ENCODE measurements at places on chromosomes 6 and 20.

DNA sequence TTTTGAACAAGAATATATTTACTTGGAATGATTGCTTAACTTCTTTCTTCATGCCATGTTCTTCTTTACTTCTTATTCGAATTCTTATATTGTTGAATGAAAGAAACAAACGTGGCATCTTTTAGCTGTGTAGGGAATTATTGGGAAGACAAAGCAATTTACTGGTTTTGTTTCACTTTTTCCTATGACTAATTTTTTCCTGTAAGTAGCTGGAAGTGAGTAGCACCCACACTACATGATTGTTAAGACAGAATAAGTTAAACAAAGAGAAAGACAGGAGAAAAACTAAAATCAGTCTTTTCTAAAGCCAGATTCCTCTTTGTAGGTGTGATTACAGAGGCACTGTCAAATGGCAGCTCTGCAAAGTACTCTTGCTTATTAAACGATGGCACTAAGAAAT, 593.4 kb downstream of the EYS start:
- peak; percentile 2 for DNase-seq

DNA sequence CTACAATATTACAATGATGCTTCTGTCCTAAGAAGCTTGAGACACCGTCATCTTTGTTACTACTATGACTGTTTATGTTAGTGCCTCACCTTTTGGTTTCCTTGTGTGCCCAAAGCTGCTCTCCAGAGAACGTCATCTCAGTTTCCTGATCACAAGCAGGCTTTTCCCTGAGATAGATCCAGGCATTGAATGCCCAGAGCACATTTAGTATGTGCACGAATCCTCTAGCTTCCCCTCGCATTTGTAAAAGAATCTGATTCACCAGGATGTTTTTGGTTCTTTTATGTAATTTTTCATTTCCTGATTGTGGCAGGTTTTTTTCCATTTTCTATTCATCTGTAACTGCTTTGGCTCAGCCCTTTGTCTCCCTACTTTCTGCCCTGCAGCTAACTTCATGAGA, 100.2 kb upstream of the TMEM181 start:
- no peak for DNase-seq

- DNase-seq = peak; percentile 32
These were observed 128.7 kb downstream of the RIN2 start for GRCh38 chr20:19886661-19887288.

DNA sequence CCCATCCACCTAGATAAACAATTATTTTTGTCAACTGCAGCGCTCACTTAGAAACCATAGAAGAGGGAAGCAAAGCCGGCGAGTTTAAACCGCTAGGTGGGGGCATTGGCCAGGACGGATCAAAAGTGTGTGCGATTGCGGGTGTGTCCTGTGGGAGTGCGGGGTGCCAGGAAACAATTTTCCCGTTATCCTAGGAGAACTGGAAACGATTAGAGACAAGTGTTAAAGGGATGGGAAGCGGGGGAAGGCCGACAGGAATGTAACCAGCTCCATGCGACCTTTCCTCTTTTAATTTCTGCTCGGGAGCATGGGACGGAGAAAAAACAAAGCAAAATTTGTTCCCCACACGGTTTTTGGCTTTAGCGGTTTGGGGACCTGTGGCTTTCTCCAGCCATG, 2.8 kb upstream of the HTR1B start:
- DNase-seq = peak; percentile 87

GRCh38 chr6:139030228-139030963, 1.9 kb downstream of the ABRACL start:
- DNase-seq = no peak

DNA sequence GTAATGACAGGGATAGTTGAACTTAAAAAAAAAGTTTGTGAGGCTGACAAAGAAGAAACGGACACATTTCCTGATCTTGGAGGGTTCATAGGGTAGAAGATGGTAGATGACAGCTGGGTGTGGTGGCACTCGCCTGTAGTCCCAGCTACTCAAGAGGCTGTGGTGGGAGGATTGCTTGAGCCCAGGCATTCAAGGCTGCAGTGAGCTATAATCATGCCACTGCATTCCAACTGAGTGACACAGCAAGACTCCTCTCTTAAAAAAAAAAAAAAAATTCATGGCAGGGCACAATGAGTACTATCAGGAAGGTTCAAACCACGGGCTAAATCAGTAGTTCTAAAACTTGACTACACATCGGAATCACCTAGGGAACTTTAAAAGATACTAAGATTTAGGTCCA, 2.0 kb upstream of the MICA start:
- peak; percentile 75 for DNase-seq

- no peak for DNase-seq
These were observed 191.6 kb upstream of the MOCS1 start for GRCh38 chr6:40125680-40126394.

- DNase-seq = no peak
These were observed 85.2 kb downstream of the CHD6 start for GRCh38 chr20:41532935-41533334.

- no peak for DNase-seq
These were observed 102.8 kb downstream of the ATXN1 start for GRCh38 chr6:16658348-16659034.

DNA sequence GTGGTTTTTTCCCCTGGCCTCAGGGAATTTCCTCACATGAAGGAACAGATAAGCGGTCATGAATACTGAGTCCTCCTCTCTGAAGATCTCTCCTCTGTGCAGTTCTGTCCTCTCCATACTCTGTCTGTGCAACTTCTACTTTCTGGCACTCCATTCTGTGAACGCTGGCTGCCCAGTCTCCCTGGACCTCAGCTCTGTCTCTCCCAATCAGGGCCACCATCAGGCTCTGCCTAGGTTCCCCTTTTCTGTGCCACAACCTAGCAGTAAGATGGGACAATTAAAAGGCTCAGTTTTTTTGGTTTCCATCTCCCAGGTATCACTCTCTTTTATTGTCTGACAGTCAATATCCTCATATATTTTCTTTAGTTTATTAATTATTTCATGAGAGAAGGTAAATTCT, 4.8 kb upstream of the ADGB start:
- DNase-seq = no peak

DNA sequence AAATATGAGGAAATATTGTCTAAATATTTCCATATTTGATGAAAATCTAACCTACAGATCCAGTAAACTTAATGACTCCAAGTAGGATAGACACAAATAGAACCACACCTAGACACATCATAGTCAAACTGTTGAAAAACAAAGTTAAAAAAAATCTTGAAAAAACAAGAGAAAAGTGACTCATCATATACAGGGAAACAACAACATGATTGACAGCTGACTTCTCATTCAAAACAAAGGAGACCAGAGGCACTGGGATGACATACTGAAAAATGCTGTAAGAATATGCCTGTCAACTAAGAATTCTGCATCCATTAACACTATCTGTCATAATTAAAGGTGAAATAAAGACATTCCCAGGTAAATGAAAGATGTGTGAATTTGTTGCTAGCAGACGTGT, 38.8 kb downstream of the BMP2 start:
- DNase-seq = no peak

- DNase-seq = peak; percentile 68
These were observed 36.4 kb upstream of the RPN2 start for GRCh38 chr20:37142708-37143107.

GRCh38 chr6:138569970-138570724, 70.9 kb upstream of the NHSL1 start:
- DNase-seq = peak; percentile 77

DNA sequence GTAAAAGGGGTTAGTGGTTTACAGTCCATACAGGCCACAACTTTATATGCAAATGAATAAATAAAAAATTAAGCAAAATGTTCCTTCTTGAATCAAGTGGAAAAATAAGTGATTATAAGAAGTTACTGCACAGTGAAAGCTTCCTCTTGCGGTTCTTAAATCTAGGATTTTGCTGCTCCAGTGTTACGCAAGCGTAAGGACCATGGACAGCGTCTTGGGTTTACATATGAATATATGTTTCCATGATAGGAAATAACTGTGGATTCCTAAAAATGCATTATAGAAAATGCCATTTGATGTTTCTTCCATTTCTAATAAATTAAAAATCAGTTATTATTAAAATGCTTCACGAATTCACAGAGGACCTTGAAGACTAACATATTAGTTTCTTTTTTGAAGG, 176.6 kb upstream of the POU3F2 start:
- peak; percentile 79 for DNase-seq

DNA sequence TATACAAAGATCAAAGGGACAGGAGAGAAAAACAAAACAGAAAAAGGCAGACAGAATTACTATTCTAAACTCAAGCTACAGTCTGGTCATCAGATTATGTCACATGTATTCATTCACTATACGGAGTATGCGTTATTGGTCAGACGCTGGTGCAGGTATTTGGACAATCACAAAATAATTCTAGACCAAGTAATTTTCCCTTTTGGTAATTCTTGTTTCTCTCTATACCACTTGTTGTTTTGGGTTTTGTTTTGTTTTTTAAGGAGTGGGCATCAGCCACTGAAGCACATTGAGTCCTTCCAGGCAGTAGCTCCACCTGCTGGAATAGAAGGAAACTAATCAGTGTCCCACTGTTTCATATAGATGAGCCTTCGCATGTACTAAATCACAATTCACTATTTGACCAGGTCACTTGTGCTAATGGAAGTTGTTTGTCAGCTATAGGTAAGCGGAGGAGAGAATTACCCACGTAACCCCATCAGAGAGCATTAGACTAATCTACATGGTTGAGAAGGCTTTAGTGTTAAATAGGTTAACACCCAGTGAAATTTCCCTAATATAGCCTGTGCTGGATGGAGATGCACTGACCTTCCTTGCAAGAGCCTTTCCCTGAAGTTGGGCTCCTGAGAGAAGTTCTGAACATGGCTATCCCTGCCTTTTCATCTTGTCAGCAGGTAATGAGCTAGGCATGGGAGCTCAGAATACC, 77.9 kb downstream of the TNFAIP3 start:
- DNase-seq = peak; percentile 57

DNA sequence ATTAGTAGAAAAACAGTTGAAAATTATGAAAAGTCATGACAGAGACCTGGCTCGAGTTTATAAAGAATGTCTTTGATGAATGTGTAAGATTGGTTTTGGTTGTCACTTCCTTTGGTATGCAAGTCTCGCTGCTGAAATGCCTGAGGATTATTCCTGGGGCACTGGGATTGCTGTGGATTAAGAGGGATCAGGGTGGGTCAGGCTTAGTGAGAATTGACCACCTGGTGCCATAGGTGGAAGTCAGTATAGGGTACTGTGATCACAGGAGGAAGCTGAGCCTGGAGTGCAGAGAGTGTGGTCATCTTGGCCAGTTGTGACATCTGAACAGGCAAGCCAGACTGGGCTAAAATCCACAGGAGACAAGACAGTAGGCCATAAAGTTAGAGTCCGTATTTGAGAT, 34.9 kb downstream of the CEP43 start:
- no peak for DNase-seq

DNA sequence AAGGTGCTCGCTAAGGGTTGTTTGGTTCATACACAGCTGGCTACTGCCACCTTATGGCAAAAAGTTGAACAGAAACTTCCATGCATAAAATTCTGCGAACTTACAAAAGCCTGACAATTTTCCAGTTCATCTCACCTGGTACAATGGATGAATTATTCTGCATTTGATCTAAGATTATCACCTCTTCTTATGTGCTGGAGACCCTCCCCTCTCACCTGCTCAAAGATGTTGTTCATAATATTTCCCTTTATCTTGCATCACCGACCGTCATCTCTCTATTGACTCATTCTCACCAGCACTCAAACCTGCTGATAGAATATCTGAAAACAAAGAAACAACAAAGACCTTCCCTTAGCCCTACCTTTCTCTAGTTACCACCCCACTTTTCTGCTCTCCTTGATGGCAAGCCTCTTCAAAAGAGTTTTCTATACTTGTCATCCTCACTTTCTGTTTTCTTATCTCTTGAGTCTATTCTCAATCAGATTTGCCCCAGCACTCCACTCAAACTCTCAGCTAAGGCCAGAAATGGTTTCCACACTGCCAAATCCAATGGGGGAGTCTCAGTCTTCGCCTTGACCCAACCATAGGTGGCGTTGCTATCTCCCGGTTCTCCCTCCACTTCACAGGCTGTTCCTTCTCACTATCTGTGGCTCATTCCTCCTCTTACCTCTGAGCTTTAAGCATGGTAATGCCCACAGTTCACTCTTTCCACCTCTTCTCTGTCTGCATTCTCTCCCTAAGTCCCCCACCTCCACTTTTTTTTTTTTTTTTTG, 25.8 kb downstream of the SNRNP48 start:
- peak; percentile 76 for DNase-seq

GRCh38 chr6:5497896-5498578, 236.7 kb downstream of the FARS2 start:
- peak; percentile 54 for DNase-seq

GRCh38 chr20:3751675-3752385, 15.7 kb downstream of the ADISSP start:
- peak; percentile 52 for DNase-seq

- no peak for DNase-seq
These were observed 39.4 kb upstream of the ZBP1 start for GRCh38 chr20:57659517-57660180.

GRCh38 chr6:89436226-89436625, 3.3 kb downstream of the ANKRD6 start:
- DNase-seq = peak; percentile 26

DNA sequence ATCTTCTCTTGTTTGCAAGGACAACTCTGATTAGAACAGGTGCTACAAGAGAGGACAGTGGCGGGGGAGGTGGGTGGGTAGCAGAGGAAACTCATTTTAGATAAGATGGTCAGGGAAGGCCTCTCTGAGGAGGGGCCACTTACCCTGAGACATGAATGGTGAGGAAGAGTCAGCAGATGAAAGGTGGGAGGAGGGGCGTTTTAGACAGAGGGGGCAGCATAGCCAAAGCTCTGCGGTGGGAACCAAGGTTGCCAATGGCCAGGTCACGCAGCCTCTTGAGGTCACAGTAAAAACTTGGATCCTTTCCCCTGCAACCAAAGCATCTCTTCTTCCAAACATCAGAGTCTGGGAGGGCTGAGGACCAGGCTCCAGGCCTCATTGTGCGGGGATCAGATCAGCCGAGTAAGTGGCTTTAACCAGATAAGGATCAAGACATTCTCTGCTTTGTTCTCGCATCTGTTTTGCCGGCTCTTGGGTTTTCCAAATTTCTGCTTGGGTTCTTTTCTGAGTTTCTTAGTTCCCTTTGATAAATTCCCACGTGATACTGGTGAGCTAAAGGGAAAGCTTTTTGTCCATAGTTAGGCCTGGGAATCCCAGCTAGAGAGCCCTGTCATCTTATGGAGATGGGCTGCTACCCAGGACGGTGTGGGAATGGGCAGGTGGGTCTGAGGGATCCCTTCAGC, 5.5 kb upstream of the CD40 start:
- DNase-seq = no peak

DNA sequence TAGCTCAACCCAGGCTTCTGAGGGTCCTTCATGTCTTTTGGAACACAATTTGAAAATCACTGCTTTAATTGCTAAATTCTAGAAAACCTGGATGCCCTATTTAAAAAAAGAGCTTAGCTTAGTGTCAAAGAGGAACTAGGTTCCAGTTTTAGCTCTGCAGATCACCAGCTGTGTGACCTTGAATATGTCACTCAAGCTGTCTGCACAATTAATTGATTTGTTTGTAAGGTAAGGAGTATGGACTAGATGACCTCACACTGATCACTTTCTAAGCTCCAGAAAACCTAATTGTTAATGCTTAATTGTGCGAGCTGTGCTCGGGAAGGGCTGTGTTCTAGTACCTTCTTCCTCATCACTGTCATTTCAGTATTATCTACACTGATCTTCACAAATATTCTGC, 26.2 kb downstream of the UTRN start:
- no peak for DNase-seq
